ENCODE measurements at places on chromosomes 1 and 21. TPM values are rescaled to one million over a fixed set of nuclear protein-coding genes. Genes with fewer than 3 reads are reported as not detected.

CELA3A gene
- total RNA-seq = not detected

OR10T2 gene
- total RNA-seq = not detected

RIIAD1 gene
- not detected for total RNA-seq

KCNK1 gene
- not detected for total RNA-seq

WDR4 gene
- 25.6 TPM for total RNA-seq

ELF3 gene
- total RNA-seq = 0.18 TPM
